ENCODE measurements at places on chromosomes 7 and 10.

- DNase-seq = no peak
These were observed 135.5 kb upstream of the FRMD4A start for GRCh38 chr10:14466257-14466656.

DNA sequence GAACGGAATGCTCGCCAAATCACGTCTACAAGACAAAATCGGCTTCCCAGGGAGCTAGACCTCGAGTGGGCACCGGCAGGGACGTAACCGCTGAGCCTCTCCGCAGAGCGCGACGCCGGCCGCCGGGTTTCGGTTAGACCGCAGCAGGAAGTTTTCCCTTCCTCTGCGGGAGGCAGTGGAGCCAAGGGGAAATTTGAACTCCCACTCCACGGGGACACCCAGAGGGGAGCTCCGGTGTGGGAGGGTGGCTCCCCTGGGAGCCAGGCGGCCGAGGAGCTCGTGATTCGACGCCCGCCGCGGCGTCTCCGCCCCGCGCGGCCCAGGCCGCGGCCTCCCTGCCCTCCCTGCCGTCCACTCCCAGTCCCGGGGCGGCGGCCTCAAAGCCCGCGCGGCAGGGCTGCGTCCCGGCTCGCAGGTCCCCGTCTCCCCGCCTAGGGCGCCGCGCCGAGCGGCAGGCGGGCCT lies 426 bp downstream of the SYPL1 start:
- peak; percentile 7 for DNase-seq

GRCh38 chr10:126171555-126171954 lies 216.7 kb downstream of the ADAM12 start:
- DNase-seq = no peak

- DNase-seq = no peak
These were observed 52.0 kb upstream of the PRSS1 start for GRCh38 chr7:142697270-142697669.

All from stimulated activated CD4-positive, alpha-beta T cell treated with anti-CD3 and anti-CD28 coated beads, Interleukin-1b, Interleukin-23, amount 100 ng/mL, for 4 hours (primary cell).